Right renal pelvis (tissue), 4 donors: ENCODE measurements at places on chromosomes 12 and 14. TPM values are rescaled to one million over a fixed set of nuclear protein-coding genes. Genes with fewer than 3 reads are reported as not detected.

GYS2 gene
- polyA plus RNA-seq: not detected

IL26 gene
- not detected for polyA plus RNA-seq

GLIPR1 gene
- polyA plus RNA-seq: 17.4 TPM

BCAT1 gene
- 54.0 TPM for polyA plus RNA-seq

NOP9 gene
- 27.3 TPM for polyA plus RNA-seq

LBHD2 gene
- not detected for polyA plus RNA-seq

DNA sequence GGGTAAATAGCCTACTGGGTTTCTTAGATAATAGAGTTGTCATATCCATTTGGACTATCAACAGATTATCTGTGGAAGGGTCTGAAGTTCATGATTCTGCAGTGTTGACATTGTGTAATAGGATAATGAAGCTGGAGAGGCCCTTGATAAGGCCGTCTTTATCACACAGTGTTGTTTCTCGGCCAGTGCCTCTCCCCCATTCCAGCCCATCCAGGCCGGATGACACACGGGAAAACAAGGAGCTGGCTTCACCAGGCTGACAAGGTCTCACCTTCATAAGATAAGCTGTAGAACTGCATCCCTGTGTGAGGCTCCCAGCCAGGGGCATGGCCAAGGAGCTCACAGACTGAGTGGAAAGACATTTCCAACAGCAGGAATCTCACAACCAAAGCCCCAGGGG, 8.7 kb upstream of the EML1 start:
- DNase-seq: no peak

DNA sequence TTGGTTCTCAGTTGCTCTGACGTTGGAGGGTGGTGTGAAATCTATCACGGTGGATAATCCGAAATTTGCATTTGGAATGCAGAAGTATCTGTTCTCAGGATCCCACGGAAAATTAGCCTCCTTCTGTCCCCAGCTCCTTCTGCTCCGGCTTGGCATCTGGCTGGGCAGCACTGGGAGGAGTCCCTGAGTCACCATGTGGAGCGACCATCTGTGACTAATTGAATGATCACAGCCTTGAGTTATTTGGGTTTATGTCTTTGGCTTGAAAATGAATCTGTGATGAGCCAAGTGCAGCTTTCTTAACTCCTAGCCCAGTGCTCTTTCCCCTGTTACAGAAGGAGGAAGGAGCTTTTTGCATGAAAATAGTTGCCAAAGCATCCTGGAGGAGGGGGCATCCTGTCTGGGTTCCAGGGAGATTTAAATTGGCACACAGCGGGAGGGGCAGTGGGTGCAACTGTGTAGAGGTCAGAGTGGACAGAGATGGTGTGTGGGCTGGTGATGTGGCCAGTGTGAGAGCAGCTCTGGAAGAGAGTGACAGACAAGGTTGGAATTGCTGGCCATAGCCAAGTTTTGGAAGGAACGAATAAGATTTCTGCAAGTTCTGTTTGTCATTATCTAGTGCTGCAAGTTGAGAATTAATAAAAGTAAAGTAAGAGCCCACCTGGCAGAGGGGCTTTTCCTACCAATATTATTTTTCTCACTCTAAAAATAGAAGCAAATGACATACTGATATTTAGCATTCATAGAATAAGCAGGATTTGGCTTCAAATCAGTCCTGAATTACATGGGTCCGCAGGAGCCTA, 74.4 kb downstream of the SLC24A4 start:
- DNase-seq: no peak

DNA sequence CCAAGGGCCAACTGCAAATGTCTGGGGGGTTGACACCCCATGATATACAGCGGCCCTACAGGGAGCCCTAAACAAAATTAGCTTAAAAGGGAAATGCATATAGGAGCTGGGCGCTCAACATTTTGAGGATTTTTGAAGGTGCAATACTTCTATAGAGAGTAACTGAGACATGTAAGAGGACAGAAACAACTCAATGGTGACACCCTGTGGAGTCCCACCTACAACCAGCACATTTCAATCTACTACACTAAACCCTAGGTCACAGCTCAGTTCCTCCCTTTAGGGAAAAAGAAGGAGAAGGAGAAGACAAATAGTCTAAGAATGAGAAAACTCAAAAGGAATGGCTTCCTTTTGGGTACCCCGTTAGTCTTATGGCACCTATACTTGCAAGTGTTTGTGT, 1010.5 kb upstream of the NOVA1 start:
- DNase-seq: no peak

DNA sequence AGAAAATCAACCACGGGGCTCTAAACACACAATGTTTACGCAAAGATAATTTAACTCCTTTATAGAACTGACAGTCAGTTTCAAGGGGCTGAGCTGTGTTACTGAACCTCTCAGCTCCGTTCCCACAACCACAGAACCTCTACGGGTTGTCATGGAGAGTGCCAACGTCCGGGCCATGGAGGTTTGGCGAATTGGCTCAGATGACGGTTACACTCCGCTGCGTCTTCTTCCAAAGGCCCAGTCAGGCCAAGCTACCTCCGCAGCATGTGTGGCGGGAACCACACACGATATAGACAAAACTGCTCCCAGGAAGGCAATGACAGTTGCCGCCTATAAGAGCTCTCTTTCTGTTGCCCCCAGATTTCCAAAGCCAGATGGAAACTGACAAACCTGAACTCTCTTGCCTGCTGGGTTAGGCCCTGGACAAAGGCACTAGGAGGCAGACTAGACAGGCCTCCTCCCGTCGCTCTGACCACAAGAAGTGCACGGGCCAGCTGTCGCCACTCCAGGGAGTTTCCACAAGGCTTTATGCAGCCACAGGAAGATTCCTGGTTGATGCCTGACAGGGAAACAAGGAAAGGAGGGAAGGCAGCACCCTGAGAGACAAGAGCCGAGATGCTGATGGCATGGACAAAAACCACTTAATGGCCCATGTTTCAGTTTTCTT, 30.3 kb downstream of the CCDC88C start:
- DNase-seq: no peak

DNA sequence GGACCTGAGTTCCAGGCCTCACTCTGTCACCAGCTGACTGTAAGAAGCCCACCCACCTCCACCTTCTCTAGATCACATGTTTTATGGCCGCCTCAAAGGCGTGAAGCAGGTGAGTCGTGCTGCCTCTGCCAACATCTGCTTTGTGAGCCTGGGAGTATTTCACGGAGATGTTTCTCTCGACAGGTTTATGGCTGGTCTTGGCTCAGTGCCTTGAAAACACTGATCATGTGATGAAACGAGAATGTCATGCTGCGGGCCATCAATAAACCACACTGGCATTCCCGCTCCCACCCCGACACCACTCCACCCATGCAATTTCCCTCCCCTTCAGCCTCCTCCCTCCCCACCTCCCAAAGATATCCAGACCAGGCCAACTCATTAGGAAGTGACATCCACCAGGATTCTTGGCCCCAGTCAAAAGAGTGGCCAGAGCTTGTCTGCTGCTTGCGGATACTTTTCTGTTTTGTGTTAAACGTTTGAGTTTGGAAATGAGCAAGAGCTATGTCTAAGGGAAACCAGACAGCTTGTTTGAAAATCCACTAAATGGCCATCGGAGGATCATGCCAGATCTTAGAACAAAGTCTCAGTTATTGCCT, 53.8 kb upstream of the NTF3 start:
- DNase-seq: peak; percentile 53

- no peak for DNase-seq
Observed at GRCh38 chr14:62143245-62143644, 381.0 kb downstream of the SNAPC1 start.

DNA sequence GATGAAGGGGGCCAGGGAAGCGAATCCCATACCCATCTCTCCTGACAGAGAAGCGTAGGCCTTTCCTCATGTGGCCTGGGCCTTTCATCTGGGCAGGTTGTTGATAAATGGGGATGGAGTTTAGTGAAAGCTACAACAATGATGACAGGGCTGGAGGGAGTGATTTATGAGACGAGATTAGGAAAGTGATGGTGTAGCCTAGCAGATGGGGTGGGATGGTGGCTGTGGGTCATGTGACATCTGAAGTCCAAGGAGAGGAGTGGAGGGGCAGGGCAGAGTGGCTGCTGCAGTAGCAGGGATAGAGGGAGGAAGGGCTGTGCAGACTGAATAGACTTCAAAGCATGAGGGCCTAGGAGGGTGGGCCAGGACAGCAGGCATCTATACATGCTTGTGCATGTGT, 85.5 kb downstream of the ADCK1 start:
- no peak for DNase-seq

- DNase-seq: no peak
Observed at GRCh38 chr12:103250487-103250886, 245.3 kb downstream of the C12orf42 start.

- no peak for DNase-seq
Observed at GRCh38 chr12:11729008-11729407, 79.5 kb downstream of the ETV6 start.

DNA sequence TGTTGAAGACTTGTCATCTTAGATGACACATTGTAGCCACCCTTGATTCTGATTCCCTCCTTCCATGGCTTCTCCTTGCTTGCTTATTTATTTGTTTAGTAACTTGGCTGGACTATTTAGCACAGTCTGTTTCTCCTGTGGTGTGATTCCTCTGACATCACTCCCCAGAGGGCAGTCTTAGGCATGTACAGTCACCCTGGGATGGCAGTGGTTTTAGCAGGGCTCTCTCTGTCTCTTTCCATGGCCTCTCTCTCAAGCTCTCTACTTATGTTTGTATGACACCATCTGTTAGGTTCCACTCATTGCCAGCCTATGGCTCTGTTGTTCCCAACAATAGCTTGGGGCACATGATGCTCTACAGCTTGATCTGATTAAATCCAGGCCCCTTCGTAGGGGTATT, 158.3 kb downstream of the ADGRD1 start:
- DNase-seq: no peak

- no peak for DNase-seq
Observed at GRCh38 chr14:71078500-71078899, 171.2 kb downstream of the PCNX1 start.

- DNase-seq: no peak
Observed at GRCh38 chr14:84976805-84977204, 553.1 kb upstream of the FLRT2 start.

GRCh38 chr12:82833481-82833880, 146.8 kb downstream of the TMTC2 start:
- no peak for DNase-seq
